ENCODE measurements at places on chromosomes 1 and 21.

- DNase-seq, result no peak
These were observed 11.3 kb downstream of the WNT3A start for GRCh38 chr1:228018125-228018398.

GRCh38 chr1:115158181-115158580, 68.9 kb upstream of the TSPAN2 start:
- no peak for DNase-seq

- DNase-seq, result no peak
These were observed 19.6 kb downstream of the HSF2BP start for GRCh38 chr21:43639470-43640353.

DNA sequence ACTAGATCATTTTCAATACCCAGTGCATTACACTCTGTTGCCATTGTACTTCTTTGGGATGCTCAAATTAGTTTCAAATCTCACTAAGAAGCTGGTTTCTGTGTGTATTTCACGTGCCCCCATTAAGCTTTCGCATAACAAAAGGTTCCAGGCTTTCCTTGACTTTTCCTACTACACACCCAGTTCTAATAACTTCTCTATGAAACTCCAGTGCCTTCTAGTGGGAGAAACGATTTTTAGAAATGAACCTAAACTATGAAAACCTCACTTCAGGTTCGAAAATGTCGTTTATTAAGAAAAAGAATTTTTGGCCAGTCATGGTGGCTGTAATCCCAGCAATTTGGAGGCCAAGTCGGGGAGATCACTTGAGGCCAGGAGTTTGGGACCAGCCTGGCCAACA, 2.8 kb downstream of the CFHR4 start:
- no peak for DNase-seq

Data from mesenteric fat pad (tissue), 1 donor.